ENCODE measurements at places on chromosomes 3 and 15.

- no peak for DNase-seq
Observed at GRCh38 chr15:73518876-73519733, 76.1 kb downstream of the REC114 start.

- no peak for DNase-seq
Observed at GRCh38 chr3:178310949-178311348, 225.3 kb upstream of the KCNMB2 start.

- DNase-seq: no peak
Observed at GRCh38 chr3:73280746-73281145, 219.3 kb downstream of the EBLN2 start.

- peak; percentile 72 for DNase-seq
Observed at GRCh38 chr15:74635228-74635627, 19.6 kb downstream of the CLK3 start.

GRCh38 chr3:149975919-149976318 lies 5.2 kb upstream of the PFN2 start:
- no peak for DNase-seq

- no peak for DNase-seq
Observed at GRCh38 chr3:190585805-190586630, 72.1 kb downstream of the IL1RAP start.

DNA sequence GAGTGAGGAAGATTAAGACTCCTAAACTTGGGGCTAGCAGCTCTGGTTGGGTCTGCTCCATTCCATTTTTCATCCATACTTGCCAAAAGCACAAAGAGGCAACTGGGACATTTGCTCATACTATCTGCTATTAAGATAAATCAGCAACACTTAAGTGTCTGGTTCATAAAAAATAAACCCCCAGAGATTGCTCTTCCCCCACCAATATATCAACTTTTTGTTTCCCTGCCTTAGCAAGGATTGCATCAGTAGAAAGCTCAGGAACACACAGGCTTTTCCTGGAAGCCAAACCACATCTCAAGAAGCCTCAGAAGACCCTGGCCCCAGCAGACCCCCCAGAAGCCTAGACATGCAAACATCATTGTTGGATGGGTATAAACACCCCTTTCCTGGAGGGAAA lies 232.4 kb upstream of the WNT5A start:
- DNase-seq: no peak

GRCh38 chr3:125585595-125586223 lies 9.6 kb downstream of the OSBPL11 start:
- peak; percentile 72 for DNase-seq

GRCh38 chr3:149151843-149152242 lies 22.4 kb downstream of the HPS3 start:
- no peak for DNase-seq

DNA sequence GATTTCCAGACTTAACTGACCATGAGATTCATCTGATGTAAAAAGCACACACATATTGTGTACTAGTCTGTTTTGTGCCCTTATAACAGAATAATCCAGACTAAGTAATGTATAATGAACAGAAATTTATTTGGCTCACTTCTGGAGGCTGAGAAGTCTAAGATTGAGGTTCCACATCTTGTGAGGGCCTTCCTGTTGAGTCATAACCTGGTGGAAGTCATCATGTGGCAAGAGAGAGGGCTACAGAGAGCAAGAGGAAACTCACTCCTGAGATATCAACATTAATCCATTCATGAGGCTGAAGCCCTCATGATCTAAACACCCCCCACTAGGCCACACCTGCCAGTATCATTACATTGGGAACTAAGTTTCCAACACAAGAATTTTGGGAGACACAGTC lies 977.6 kb downstream of the MCTP2 start:
- no peak for DNase-seq

DNA sequence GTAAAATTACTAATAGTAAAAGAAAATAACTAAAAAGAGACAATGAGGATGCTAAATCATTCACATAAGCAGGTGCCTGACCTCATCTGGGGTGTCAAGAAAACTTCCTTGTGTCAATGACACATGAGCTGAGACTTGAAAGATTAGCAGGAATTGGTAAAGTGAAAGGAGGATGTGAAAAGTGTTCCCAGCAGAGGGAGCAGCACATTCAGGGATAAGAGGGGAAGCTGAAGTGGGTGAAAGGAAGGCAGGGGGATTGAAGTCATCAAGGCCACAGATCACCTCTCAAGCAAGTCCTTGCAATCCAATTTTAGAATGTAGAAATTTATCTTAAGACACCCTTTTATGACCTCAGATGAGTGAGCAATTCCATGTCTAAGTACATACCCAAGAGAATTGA lies 60.2 kb upstream of the ACP3 start:
- no peak for DNase-seq

DNA sequence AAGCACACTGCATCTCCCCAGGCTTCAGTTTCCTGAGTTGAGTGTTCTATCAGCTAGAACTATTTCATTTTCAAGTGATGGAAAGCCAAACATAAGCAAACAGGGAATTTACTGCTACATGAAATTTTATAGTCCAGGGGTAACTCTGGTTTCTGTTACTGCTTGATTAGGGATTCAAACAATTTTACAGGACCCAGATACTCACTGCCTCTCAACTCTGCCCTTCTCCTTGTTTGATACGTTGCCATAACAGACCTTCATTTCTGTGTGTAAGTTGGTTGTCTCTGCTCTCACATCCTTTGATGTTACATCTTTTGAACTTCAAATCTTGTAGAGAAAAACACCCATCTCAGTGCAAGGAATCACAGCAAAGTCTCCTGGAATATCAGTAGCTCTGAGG lies 572.7 kb downstream of the UNC13C start:
- no peak for DNase-seq

- no peak for DNase-seq
Observed at GRCh38 chr3:180828723-180829408, 83.6 kb upstream of the FXR1 start.

GRCh38 chr15:90895571-90896117 lies 7.5 kb upstream of the MAN2A2 start:
- DNase-seq: no peak

- DNase-seq: no peak
Observed at GRCh38 chr3:149153402-149153801, 24.0 kb downstream of the HPS3 start.

- no peak for DNase-seq
Observed at GRCh38 chr15:92833106-92833433, 67.1 kb upstream of the CHD2 start.

DNA sequence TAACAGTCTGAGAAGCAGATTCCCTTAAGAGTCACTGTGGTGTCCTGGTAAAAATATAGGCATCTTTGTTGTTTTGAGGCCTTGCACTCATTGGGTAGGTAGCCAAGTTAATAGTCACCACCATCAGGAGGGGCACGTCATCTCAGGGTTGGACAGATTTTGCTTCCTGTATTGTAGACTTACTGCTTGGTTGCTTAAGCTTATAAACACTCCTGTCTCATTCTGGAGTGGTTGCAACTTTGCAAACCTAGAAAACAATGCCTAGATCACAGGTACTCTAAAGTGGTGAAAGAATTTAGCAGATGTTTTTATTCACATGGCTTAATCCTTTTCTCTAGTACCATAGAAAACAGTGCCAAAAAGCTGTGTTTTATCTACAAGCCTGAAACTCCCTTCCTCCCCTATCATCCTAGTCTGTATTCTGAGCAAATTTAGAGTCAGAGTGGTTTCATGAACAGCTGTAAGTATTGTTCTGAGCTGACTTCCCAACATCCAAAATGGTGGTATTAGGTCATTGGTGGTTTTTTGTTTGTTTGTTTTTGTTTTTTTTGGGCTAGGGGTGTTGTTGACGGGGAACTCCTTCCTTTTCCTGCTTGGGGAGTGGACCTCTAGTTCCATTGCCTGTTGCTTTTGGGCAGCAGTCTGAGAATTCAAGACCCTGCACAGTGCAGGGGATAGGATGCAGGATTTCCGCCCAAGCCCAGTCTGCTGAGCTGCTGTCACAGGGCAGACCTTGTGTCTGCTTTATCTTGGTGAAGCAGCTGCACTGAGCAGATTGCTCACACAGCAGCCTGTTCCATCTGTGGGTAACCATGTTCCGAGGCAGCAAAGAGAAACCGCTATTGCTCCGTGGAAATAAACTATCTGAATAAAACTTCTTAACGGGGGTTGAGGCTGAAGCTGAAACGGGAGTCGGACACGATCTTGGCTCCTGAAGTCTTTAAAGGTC lies 202.0 kb downstream of the AKAP13 start:
- peak; percentile 80 for DNase-seq

DNA sequence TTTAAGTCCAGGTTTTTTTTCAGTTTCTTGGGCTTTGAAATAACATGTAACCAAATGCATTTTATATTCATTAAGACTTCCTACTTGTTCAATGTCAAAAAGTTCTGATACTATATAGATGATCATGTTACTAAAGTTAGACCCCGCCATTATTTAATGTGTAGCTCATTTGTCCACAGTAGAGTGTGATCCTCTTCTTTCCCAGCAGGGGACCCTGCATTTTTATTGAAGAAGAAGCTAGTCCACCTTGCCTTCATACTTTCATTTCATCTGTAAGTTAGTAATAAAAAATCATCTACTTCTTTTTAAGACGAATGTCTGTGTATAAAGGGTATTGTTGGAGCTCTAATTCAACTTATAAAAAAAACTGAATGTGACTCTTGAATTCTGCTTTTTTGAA lies 404.6 kb downstream of the SI start:
- no peak for DNase-seq

- no peak for DNase-seq
Observed at GRCh38 chr3:7734456-7734855, 767.2 kb upstream of the LMCD1 start.

- DNase-seq: no peak
Observed at GRCh38 chr3:187914231-187914630, 169.0 kb upstream of the BCL6 start.

DNA sequence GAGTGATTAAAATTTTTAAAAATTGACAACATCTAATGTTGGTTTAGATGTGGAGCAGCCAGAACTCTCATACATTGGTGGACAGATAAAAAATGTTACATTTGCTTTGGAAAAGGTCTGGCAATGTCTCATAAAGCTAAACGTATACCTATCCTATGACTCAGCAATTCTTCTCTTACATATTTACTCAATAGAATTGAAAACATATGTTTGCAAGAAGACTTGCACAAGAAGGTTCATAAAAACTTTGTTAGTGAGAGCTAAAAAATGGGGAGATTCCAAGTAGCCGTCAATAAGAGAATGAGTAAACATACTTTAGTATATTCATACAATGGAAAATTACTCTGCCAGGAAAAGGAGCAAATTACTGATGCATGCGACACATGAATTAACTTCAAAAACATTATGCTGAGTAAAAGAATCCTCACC lies 30.0 kb downstream of the MASP1 start:
- DNase-seq: no peak

- no peak for DNase-seq
Observed at GRCh38 chr3:134597390-134597970, 53.3 kb downstream of the KY start.

DNA sequence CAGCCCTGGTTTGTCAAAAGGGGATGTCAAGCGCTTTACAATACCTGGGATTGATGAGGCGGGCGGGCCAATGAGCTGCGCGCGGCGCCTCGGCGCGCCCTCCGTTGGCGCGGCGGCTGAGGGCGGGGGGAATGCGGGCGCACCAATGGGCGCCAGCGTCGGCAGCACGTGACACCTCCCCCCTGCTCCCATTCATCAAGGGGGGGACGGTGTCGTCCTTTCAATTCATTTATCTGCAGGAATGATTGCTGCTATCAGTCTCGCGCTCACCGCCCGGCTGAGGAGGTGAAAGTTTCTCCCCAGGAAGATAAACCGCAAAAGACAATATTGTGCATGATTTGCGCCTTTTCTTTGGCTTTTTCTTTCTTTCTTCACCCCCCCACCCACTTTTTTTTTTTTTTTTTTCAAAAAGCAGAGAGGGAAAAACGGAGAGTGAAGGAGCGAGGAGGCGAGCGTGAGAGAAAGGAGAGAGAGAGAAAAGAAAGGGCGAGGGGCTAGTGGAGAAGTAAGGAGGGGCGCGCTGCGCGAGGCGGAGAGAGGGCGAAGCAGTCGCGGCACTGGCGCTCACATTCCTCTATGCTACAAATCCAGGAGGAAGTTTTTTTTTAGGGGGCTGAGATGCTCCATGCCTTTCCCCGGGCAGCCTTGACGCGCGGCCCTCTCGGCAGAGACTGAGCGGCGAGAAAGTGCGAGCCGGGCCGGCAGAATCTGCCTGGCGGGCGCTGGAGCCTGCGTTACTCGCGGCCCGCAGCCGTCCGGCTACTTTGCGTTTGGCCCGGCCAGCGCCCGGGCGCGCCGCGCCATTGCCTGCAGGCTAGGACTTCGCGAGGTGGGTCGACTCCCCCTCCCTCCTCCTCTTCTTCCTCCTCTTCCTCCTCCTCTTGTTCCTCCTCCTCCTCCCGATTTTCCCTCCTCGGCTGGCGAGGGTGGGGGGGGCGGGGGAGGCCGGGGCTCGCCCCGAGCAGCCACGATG lies at the start of gene ZIC1:
Gene ZIC1, plus strand, starts transcription at position 223 of the 973 bp plus-strand sequence. Its CDS starts 748 bp downstream, at position 971.
- no peak for DNase-seq

DNA sequence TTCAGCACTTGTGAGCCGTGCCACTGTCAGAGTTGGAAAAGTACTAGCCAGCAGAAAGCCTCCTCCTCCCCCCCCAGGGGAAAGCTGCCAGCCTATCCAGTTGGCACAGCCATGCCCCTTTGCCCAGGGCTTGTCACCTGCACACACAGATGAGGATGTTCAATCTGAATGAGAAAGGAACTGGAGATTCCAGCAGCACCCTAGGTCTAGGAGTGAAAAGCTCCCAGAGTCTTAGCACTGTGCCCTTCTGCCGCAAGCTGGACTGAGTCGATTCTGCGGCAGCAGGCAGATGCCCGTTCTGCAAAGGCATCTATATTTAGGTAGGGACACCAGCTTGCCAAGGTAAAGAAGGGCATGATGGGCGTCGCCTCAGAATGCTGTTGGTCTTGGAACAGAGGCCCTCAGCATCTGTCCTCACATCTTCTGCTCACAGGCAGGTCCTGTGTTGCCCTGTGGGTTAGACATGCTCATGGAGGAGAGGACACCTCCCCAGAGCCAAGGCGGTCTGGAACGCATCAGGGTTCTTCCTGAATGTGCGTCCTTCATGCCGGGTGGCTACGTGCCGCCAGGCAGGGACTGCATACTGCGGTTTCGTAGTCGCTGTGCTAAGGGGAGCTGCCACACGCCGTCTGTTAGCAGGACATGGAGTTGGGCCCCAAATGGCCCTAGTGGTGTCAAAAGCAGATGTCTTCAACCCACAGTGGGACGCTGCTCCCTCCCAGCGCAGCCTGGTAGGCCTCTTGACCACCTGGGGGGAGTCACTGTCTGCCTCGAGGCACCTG lies 109.5 kb downstream of the VGLL4 start:
- DNase-seq: peak; percentile 61

DNA sequence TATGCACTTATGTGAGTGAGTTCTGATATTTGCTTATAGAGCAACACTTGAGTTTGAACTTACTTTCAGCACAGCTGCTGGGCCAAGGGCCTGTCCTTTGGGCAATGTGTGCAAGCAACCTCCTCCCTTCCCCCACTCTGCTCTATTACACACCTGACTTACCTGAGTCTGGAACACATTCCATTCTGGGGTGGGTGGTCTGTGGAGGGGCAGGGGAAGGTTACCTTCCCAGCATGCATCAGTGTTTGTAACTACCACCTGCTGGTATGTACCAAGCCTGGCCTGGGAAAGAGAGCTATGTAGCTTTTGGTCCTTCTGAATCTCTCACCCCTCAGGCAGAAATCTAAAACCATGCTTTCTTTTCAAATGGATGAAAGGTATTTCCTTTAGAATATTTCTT lies 103.0 kb downstream of the ISL2 start:
- no peak for DNase-seq

GRCh38 chr3:52236424-52236886 lies 2.5 kb downstream of the TWF2 start:
- no peak for DNase-seq

- peak; percentile 67 for DNase-seq
Observed at GRCh38 chr3:172317984-172318383, 130.3 kb downstream of the GHSR start.
